MCF 10A (cell line): ENCODE measurements at places on chromosomes 3 and 15. TPM values are rescaled to one million over a fixed set of nuclear protein-coding genes. Genes with fewer than 3 reads are reported as not detected.
A peak's percentile ranks its signal among the peaks of the same experiment; 100 is the strongest.

DNA sequence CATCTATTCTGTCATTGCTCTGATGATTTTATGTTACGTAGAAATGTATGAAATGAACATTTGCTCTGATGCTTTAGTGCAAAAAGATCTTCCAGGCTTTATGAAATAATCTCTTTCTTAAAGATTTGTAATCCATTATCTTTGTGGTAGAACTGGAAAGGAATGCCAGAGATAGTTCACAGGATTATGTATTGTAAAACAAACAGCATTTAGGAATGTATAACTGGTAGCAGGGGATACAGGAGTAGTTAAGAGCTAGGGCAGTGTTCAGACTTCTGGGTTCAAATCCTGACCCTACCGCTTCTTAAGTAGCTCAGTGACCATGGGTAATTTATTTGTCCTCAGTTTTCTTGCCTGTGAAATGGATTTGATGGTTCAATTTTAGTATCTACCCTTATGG, 429.8 kb upstream of the TPM1 start:
- no peak for DNase-seq
- H3K4me3 ChIP-seq = no peak overlapping the region
- no peak overlapping the region for H3K27ac ChIP-seq
- H3K36me3 ChIP-seq = no peaks in the 10 kb centered on the region
- peaks cover 11% of the 10 kb centered on the region for H3K4me1 ChIP-seq

Gene ACTC1
- total RNA-seq = not detected in 2 replicates

DNA sequence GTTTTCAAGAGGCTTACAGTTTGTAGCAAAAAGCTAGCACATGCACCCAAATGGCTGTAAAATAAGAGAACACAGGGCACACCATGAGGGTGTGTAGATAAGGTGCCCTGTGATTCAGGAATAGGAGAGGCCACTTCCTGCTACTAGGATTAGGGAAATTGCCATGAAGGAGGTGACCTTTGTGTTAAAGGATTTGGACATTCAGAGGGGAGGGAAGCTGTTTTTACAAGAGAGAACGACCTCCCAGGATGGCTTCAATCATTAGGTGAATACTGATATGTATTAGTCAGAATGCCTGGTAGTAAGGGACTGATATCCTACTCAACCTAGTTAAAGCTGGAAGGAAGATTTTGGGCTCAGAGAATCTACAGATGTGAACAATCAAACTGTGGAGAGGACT, 35.7 kb upstream of the ABHD17C start:
- no peak overlapping the region for H3K4me3 ChIP-seq
- no peaks in the 10 kb centered on the region for H3K27me3 ChIP-seq
- peaks cover 17% of the 10 kb centered on the region for H3K4me1 ChIP-seq

Gene MED12L
- 0.47 and 1.3 TPM in 2 replicates for total RNA-seq

- H3K4me1 ChIP-seq = no peaks in the 10 kb centered on the region
- no peaks in the 10 kb centered on the region for H3K27me3 ChIP-seq
- H3K27ac ChIP-seq = no peak overlapping the region
These were observed 50.6 kb downstream of the DRD3 start for GRCh38 chr3:114128231-114128630.

- peak overlapping the region; percentile 60 for H3K27ac ChIP-seq
- H3K4me1 ChIP-seq = peaks cover 44% of the 10 kb centered on the region
- no peak overlapping the region for H3K4me3 ChIP-seq
- peaks cover 6% of the 10 kb centered on the region for H3K36me3 ChIP-seq
These were observed 13.8 kb downstream of the THSD4 start for GRCh38 chr15:71128939-71129562.

GRCh38 chr3:188059351-188059750, 94.6 kb upstream of the LPP start:
- peaks cover 17% of the 10 kb centered on the region for H3K4me1 ChIP-seq
- no peak for DNase-seq
- no peak overlapping the region for H3K4me3 ChIP-seq
- no peaks in the 10 kb centered on the region for H3K36me3 ChIP-seq
- H3K27me3 ChIP-seq = no peaks in the 10 kb centered on the region
- no peak overlapping the region for H3K27ac ChIP-seq

GRCh38 chr15:97446138-97446537, 514.4 kb upstream of the ARRDC4 start:
- no peak for DNase-seq
- peaks cover 6% of the 10 kb centered on the region for H3K27me3 ChIP-seq
- no peaks in the 10 kb centered on the region for H3K4me1 ChIP-seq
- no peak overlapping the region for H3K4me3 ChIP-seq

Gene LCTL
- total RNA-seq = not detected in 2 replicates

Gene PP2D1
- not detected in 2 replicates for total RNA-seq

GRCh38 chr15:68632101-68632500, 53.3 kb downstream of the CORO2B start:
- H3K27ac ChIP-seq = no peak overlapping the region
- H3K4me3 ChIP-seq = no peak overlapping the region
- no peaks in the 10 kb centered on the region for H3K36me3 ChIP-seq
- H3K4me1 ChIP-seq = no peaks in the 10 kb centered on the region
- no peak for DNase-seq
- H3K27me3 ChIP-seq = no peaks in the 10 kb centered on the region

Gene ATP13A4
- not detected in 2 replicates for total RNA-seq

- H3K27ac ChIP-seq = no peak overlapping the region
- H3K4me3 ChIP-seq = no peak overlapping the region
- no peak for DNase-seq
- no peaks in the 10 kb centered on the region for H3K27me3 ChIP-seq
These were observed 3.4 kb downstream of the VILL start for GRCh38 chr3:37993820-37994638.

DNA sequence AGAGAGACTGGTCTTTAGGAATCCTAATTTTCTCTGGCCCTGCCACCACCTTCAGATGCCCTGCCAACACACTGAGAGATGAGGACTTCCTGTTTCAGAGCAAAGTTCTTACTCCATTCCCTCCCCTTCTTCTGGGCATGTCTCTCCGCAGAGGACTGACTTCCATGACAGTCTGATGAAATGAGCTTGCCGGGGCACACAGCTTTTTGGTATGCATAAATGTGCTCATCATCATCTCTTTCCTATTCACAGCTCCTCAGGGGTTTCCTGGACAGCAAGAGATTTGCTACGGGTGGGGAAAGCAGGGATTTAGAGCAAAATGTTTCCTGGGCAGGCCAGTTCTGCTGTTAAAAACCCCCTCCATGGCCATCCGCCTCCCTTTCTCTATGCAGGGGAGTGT, 27.6 kb upstream of the SEMA6D start:
- no peaks in the 10 kb centered on the region for H3K27me3 ChIP-seq
- no peak overlapping the region for H3K27ac ChIP-seq
- no peak for DNase-seq

Gene PLSCR2
- not detected in 2 replicates for total RNA-seq

DNA sequence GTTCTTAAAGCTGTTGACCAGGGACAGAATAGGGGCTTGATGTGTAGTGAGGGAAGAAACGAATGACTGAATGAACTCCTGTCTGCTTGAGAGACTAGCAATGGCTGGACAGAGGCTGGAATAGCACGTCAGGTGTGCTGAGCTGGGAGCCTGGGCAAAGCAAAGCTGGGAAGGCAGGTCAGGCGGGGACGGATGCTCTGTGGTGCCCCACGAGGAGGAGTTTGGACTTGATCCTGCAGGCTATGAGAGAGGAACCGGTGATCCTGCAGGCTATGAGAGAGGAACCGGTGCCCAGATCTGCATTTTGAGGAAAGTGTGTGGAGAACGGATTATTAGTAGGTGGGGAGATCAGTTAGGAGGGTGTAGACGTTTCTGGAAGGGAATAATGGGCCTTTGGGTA, 31.3 kb upstream of the PSTPIP1 start:
- H3K27ac ChIP-seq = no peak overlapping the region
- H3K4me3 ChIP-seq = no peak overlapping the region
- peaks cover 6% of the 10 kb centered on the region for H3K4me1 ChIP-seq
- peak; percentile 6 for DNase-seq

Gene CBLB
- total RNA-seq = 19.7 and 43.4 TPM in 2 replicates

GRCh38 chr15:90400005-90400758, 12.1 kb downstream of the IQGAP1 start:
- peak; percentile 58 for DNase-seq
- no peaks in the 10 kb centered on the region for H3K27me3 ChIP-seq
- peaks cover 35% of the 10 kb centered on the region for H3K36me3 ChIP-seq
- H3K4me1 ChIP-seq = peaks cover 33% of the 10 kb centered on the region
- peak overlapping the region; percentile 87 for H3K27ac ChIP-seq
- peak overlapping the region; percentile 52 for H3K4me3 ChIP-seq

Gene FAM107A
- total RNA-seq = not detected in 2 replicates

DNA sequence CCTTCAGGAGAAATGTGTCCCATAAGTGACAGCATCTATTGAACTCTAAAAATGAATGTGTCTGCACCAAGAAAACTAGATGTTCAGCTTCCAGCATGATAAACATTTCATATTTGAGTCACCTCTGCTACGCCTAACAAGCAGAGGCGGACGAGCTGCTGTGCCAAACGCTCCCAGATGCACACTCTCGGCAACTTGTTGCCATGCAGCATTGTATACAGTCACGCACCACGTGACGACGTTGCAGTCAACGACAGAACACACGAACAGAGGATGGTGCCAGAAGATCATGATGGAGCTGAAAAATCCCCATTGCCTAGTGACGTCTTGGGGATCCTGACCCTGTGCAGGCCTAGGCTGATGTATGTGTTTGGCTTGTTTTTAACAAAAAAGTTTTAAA, 137.5 kb downstream of the XXYLT1 start:
- H3K4me1 ChIP-seq = peaks cover 15% of the 10 kb centered on the region
- no peaks in the 10 kb centered on the region for H3K27me3 ChIP-seq
- H3K36me3 ChIP-seq = peaks cover 11% of the 10 kb centered on the region
- no peak overlapping the region for H3K27ac ChIP-seq
- DNase-seq = no peak

GRCh38 chr3:195886181-195887141, 21.9 kb downstream of the TNK2 start:
- no peaks in the 10 kb centered on the region for H3K27me3 ChIP-seq
- H3K27ac ChIP-seq = no peak overlapping the region
- peaks cover 26% of the 10 kb centered on the region for H3K36me3 ChIP-seq

DNA sequence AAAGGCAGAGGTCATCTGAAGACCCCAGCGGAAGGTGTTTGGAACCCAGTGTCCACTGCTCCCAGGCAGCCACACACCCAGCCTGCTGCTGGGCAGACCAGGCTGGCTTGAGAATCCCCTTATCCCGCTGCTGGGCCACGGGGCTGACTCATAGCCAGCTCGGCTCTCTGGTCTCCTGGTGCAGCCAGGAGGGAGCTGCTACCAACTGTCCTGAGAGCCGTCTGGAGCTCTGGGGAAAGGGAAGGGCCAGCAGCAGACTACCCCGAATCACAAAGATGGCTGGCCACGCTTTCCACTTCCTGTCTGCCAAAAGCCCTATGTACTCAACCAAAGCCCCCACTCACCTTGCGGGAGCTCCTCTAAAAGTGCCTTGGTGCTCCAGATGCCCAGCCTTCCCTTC, 38.3 kb downstream of the WHAMM start:
- H3K4me1 ChIP-seq = no peaks in the 10 kb centered on the region
- H3K4me3 ChIP-seq = no peak overlapping the region
- no peak overlapping the region for H3K27ac ChIP-seq
- H3K27me3 ChIP-seq = no peaks in the 10 kb centered on the region
- no peaks in the 10 kb centered on the region for H3K36me3 ChIP-seq

GRCh38 chr3:99976584-99976983, 137.7 kb downstream of the FILIP1L start:
- H3K27ac ChIP-seq = no peak overlapping the region
- no peaks in the 10 kb centered on the region for H3K36me3 ChIP-seq
- no peak for DNase-seq

- no peak for DNase-seq
- H3K36me3 ChIP-seq = no peaks in the 10 kb centered on the region
- H3K4me3 ChIP-seq = no peak overlapping the region
These were observed 39.4 kb downstream of the CMC1 start for GRCh38 chr3:28280781-28281180.

DNA sequence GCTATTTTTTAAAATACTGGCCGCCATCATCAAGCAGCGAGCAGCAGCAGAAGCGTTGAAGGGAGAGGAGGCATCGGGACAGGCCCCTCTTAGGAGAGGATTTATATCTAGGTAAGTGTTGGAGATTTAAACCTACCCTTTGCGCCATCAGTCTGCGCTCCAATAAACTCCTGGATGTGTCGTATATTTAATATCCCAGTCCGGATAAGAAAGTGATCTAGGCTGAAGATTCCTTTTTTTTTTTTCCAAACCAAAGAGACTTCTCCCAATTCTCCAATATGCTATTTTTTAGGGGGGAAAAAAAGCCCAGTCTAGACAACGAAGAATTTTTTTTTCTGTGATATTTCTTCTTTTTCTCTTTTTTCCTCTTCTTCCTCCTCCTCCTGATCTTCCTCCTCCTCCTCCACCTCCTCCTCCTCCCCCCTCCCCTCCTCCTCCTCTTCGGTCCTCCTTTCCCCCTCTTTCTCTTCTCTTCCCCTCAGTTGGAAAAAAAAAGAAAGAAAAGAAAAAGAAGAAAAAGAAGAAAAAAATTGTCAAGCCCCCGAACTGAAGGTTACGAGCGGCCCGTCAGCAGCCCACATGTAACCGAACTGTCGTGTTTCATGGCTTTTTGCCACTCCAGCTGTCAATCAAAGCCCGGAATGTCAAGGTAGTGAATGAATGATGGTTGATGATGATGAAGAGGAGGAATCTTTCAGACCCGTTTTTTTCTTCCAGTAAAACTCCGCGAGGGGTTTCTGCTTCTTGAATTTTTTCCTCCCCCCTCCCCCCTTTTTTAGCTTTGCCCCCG, 835 bp downstream of the MEIS2 start:
- H3K4me1 ChIP-seq = peaks cover 23% of the 10 kb centered on the region
- no peaks in the 10 kb centered on the region for H3K27me3 ChIP-seq
- no peaks in the 10 kb centered on the region for H3K36me3 ChIP-seq
- H3K4me3 ChIP-seq = peak overlapping the region; percentile 100

Gene SLITRK3
- not detected in 2 replicates for total RNA-seq

DNA sequence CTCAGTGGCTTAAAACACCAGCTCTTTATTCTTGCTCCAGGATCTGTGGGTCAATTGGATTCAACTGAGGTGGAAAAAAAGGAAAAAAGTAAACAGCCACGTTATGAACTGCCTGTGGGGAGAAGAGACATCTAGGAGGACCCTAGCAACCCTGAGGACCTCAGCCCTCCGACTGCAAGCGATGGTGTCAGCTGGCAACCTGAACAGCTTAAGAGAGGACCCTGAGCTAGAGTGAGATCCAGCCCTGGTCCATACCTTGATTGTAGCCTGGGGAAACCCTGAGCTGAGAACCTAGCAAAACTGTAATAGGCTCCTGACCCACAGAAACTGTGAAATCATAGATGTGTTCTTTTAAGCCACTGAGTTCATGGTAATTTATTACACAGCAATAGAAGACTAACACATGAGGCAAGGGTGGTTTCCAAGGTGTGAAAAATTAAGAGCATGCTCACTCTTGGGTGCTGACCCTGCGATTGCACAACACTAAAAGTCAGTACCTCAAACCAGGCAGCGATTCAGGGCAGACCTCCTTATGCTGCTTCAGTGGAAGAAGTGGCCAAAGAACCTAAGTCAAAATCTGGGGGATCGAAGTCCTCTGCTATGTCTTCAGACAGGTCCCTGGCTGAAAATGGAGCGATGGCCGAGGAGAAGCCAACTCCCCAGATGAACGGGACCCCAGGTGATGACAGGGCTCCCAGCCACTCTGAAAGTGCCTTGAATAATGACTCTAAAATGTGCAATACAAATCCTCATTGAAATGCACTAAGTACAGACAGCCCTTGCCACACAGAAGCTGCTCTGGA, 57.7 kb downstream of the GASK1A start:
- no peak overlapping the region for H3K27ac ChIP-seq
- no peaks in the 10 kb centered on the region for H3K36me3 ChIP-seq
- DNase-seq = no peak
- peaks cover 19% of the 10 kb centered on the region for H3K27me3 ChIP-seq

Gene RARB
- total RNA-seq = not detected in 2 replicates

GRCh38 chr3:81764002-81764401, 2.6 kb upstream of the GBE1 start:
- H3K4me3 ChIP-seq = no peak overlapping the region
- peaks cover 14% of the 10 kb centered on the region for H3K36me3 ChIP-seq
- H3K27me3 ChIP-seq = no peaks in the 10 kb centered on the region
- peak overlapping the region; percentile 29 for H3K27ac ChIP-seq
- H3K4me1 ChIP-seq = peaks cover 30% of the 10 kb centered on the region
- no peak for DNase-seq
